ENCODE measurements at places on chromosomes 1 and 21. TPM values are rescaled to one million over a fixed set of nuclear protein-coding genes. Genes with fewer than 3 reads are reported as not detected.
A peak's percentile ranks its signal among the peaks of the same experiment; 100 is the strongest.

The SMIM1 gene
- 20.1 TPM for total RNA-seq

The CDC73 gene
- total RNA-seq, result 16.9 TPM

DNA sequence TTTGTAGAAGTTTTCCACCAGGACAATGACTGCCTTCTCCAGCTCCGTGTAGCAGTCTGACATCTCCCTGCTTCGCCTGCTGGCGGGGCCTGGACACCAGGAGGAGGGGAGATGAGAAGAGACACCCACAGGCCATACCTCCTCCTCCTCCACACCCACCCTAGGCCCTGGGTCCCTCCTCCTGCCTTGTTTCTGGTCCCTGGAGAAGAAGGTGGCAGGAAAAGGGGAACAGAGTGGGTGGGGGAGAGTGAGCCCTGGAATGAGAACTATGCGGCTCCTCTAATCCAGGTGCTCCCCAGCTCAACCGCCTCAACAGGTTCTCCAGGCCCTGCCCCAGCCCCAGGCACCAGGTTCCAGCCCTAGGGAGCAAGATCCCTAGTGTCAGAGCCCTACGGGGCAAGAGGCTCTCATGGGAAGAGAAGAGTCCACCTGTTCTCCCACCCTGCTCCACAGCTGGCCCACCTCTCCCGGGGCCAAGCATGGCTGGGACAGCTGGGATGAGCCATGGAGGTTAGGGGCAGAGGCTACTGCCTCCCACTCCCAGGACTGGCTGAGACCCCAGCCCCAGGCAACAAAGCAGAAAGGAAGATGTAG lies 4.8 kb downstream of the S100A16 start:
- no peak for DNase-seq

- DNase-seq, result no peak
Measured at GRCh38 chr1:48688102-48688760, 88.5 kb downstream of the BEND5 start.

DNA sequence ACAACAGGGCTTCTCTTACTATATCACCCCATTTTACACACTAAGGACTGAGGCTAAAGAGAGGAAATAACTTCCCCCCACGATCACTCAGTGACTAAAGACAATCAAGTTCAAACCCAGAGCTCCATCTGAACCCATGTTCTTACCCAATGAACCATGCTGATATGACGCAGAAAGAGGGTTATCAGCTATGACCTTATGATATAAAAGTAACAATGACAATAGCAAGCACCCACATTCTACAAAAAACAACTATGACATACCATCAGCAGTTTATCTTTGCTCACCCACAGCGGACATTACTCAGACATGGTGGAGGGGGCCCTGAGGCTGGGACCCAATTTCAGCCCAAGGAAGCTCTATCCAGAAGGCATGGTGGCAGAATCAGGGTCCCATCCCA lies 75.7 kb downstream of the PTPN14 start:
- DNase-seq, result no peak

DNA sequence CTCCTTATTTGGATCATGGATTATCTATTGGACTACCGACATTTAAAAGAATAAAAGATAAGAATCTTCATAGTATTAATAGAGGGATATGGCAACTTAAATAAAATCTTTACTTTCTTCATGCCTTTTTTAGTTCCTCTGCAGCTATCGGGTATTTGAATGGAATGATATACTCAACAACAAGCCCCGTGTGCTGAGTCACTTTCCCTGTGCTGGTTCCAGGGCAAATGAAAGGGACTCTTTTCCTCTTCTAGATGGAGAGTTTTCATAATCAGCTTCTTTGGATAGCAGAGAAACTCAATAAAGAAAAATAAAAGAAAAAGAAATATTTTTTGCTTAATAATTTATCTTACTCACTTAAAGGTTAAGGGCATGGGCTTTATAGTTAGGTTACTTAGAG lies 213.7 kb downstream of the LRRC40 start:
- DNase-seq, result no peak

DNA sequence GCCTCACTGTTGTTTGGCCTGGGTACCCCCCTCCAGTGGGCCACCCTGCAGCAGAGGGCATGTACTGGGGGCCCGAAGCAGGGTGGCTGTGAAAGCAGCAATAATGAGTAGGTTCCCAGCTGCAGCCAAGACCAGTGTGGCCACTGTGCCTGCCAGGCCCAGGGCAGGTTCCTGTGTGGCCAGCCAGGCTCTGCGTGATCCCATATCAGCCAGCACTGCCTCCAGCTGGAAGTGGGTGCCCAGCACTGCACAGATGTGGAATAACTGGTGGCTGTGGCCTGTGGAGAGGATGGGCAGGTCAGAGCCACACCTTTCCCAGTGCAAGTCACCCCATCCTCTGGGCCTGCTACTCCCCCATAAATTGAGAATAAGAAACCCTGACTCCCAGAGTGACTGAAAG lies 2.1 kb downstream of the BGLAP start:
- no peak for DNase-seq

- peak; percentile 68 for DNase-seq
Measured at GRCh38 chr1:153677718-153678518, 570 bp upstream of the NPR1 start.

GRCh38 chr21:34135330-34135729 lies 62.0 kb downstream of the MRPS6 start:
- no peak for DNase-seq

GRCh38 chr1:204723131-204723787 lies 37.7 kb upstream of the LRRN2 start:
- DNase-seq, result peak; percentile 25

GRCh38 chr1:4424254-4424653 lies 230.2 kb upstream of the AJAP1 start:
- no peak for DNase-seq

DNA sequence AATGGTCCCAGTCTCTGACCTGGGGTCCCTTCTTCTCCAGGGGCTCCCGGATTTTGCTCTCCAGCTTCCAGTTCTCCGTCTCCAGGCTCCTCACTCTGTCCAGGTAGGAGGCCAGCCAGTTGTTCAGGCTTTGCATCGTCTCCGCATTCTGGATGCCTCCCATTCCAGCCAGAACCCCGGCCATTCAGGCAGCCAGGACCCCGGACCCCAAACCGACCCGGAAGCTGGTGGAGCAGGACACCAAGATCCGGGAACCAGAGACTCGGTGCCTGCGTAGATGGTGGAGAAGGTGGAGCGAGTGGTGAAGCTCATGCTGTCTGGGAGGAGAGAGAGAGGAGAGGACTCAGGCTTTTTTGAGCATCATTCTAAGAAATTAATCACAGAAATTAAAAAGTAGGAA lies 572.4 kb upstream of the NCAM2 start:
- DNase-seq, result no peak

All from G401 (cell line).